ENCODE measurements at places on chromosomes 3 and 15.

GRCh38 chr3:151204530-151205402 is 1.8 kb upstream of the GPR171 start:
- DNase-seq = no peak

DNA sequence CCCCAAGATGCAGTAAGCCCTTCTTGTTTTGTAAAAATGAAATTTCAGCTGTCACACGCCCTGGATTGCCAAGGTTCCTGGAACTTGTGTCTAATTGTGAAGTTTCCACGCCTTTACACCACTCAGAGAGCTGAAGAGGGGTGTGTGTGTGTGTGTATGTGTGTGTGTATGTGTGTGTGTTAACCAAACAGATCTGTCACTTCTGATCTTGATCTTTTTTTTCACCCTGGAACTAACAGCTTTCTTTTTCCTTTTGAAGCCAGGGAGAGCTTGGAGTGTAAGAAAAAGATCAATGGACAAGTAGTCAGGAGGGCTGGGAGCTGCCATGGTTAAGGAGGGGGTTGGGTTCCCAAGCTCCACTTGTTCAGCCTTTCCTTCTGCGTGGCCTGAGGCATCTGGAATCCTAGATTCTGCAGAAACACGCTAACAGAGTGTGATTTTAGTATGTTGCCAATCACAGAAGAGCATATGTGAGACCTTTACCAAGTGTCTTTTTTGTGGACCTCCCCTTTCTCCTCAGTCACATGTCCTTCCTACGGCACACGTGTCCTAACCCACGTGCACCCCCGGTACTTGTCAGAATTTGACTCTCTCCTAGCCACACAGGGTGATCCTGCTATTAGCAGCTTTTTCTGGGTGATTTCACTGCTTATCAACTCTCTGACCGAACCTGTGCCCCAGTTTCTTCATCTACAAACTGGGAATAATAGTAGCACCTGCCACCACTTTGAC is 11.5 kb downstream of the TIMP4 start:
- no peak for DNase-seq

DNA sequence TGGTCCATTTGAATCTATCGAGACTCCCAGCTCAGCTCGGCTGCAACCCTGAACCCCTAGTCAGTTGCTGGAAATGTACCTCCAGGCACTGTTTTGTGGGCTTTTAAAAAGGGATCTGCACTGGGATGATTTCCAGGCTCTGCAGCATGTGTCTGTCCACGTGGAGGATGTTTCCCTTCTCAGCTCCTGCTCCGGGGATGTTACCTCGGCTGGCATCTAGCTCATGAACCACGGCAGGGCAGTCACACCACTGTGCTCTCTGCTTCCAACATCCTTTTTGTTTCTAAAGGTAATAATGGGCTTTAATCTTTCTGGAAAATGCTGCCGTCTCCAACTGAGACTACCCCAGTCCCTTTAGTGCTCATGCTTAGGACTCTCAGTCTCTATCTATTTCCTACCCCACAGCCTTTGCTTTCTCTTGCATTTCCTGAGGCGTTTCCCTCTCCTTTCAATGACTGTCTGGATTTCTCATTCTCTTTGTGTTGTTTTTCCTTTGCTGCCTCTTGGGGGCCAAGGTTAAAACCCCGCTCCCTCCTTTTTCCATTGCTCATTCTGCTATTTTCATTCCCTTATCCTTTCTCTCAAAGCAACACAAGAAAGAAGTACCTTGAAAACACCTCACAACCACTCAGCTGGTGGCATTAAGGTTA is 42.9 kb upstream of the AKAP13 start:
- DNase-seq = no peak

GRCh38 chr15:76730262-76730661 is 174.9 kb downstream of the SCAPER start:
- DNase-seq = no peak

DNA sequence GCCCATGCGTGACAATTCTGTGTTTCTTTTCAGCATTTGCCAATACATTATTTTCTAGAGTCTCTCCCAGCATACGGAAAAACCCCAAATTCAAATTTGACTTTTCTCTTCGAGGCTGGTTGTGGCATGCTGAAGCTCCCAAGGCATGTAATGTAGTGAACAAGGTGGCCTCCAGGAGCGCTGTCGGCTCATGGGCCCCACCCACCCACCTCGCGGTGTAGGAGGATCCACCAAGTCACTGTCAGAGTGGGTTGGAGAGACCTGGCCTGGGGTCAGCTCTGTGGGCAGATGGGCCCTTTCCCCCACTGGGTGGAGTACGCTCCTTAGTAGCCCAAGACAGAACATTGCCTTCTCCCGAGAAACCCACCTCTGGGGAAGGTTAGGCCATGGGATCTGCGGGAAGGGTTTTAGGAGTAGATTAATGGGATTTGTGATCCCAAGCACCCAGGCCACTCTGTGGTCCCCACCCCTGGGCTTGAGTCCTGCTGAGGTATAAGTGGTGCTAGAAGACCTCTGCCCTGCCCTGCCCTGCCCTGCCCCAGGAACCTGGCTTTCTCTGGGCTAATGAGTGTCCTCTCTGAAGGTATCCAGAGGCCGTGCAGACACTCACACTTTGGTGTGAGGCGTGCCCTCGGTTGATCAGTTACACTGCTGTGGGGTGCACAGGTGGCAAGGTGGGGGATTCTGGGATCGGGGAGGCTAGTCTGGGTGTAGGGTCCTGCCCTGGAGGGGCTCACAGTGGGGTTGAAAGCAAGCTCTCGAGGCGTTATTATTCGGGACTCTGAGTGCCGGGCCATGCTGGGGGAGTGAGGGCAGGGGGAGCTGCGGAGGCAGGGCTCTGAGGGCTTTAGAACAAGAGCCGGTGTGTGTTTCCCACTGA is 97.9 kb downstream of the APBA2 start:
- DNase-seq = no peak

DNA sequence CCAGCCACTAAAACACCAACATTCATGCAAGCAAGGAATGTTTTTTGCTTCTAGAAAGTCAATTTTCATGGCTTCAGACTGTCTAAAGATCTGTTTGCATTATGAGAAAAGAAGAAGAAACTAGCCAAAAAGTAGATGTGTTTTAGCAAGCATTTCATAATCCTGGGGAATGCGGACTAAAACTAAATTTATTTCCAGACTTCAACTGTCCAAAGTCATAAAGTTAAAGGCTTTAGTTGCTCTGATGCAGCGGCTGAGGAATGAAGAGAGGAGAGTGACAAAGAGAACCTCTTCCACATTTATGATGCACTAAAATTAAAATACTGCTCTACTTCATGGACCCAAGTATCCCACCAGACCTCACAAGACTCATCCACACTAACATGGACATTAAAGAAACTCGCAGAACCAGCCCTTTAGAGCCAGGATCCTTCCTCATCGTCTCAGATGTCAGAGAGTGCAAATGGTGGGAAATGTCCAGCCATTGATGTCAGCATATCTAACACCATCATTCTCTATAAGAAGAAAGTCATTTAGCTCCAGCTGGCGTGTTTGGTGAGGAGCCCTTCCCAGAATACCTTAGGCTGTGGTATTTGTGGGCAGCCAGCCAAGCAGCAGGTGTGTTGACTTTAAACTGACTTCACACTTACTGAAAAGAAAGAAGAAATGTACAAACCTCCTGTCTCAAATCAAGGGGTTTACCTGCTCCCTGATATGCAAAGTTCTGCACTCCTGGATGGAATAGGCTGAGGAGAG is 17.4 kb downstream of the FYCO1 start:
- DNase-seq = no peak

GRCh38 chr3:34020170-34020569 is 221.7 kb downstream of the PDCD6IP start:
- DNase-seq = no peak

DNA sequence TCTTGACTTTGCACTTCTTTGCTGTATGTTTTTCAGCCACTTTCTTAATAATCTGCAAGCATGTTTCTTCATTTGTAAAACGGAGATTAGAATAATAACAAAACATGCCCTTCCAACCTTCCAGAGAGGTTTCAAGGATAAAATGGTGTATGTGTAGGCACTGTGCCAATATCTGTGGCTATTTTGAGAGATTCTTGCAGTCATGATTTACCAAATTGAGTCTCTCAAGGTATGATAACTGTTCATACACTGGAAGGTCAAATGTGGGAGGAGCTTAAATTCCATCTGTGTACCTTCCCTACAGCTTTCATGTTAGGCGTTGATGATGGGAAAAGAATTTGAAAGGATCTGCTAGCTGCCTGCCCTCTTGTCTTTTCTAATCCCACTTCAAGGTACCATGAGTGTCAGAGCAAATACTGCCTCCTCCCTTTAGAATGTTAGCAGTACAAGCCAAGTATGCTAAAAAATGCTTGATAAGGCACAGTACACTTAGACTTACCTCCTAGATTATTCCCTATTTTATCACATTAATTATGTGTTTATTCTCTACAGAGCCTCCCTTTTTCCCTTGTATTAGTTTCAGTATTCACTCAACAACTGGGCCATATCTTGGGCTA is 78.0 kb upstream of the ST8SIA2 start:
- no peak for DNase-seq

GRCh38 chr15:56251315-56252095 is 7.8 kb upstream of the RFX7 start:
- DNase-seq = no peak

DNA sequence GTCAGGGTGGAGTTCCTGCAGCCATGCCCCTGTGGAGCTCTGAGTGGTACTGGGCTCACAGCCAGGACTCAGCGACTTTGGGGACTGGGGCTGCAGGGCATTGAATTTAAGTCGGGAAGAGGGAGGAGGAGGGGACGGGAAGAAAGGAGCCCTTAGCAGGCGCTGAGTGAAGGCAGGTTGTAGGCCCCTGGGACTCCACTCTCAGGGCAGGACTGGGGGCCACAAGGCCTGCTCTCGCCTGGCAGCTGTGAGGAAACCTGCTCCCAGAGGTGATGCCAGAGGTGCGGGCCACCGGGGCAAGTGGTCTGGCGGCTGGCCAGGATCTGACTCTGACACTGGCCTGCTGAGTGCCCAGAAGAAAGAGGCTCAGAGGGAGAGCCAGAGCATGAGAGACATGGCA is 73.5 kb downstream of the EPHB3 start:
- DNase-seq = no peak

GRCh38 chr3:123194552-123194951 is 7.2 kb upstream of the SEC22A start:
- no peak for DNase-seq

DNA sequence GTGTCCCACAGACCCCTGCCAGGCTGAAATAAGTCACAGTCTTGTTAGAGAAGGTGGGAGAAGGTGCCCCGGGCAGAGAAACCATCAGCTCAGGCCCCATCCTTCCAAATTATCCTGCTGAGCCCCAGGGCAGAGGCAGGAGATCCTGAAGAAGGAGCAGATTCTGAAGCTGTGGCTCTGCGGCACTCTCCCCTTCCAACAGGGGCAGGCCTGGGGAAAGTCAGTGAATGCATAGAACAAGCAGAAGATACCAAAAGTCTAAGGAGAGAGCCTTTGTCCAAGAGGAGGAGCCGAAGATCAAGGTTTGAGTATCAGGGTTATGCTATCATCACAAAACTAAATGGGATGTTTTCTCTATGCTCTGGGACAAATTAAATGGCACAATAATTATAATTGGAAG is 249.3 kb downstream of the XXYLT1 start:
- DNase-seq = no peak

DNA sequence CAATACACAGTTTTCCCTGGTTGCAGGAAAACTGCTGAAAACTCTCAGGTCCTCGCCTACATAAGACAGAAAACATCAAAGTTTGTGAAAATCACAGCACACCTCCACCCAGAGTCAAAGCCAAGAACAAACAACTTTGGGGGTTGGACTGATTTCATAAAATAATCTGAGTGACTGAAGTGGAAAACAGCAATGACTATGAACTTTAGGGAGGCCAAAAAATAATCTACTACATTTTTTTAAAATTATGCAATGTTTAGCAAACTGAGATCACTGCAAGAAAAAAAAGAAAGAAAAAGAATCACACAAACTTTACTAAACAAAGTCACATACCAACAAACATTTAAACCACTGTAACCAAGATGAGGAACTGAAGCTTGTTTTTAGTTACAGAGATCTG is 15.9 kb upstream of the FOXP1 start:
- DNase-seq = no peak

DNA sequence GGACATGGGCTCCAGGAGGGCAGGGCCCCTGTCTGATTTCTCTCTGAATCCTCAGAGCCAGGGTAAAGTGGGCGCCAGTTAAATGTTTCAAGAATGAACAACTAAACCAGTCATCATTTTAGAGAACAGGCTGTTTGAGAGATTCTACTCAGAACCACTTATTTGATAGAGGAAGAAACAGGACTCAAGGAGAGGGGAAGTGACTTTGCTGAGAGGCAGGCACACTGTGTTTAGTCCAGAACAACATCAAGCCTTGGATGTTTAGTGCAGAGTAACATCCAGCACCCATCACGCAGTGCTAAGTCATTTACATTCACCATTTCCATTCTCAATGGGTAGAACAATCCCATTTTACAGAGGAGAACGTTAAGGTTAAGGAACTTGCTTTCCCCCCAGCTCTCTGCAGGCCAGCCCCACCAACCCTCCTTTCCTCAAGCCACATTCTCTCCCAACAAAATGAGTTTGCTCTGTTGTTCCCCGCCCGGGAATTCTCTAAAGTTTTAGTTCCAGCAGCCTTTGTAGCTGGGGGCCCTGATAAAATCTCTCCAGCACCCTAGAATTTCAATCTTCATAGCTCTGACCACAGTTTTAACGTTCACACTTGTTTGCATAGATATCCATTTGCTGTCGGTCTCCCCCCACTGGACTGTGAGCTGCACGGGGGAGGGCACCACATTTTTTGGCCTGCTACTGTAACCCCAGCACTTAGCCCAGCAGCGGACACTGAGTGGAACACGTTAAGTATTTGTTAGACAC is 962 bp downstream of the NMNAT3 start:
- no peak for DNase-seq

- DNase-seq = no peak
Observed at GRCh38 chr3:6928064-6928463, 67.1 kb downstream of the GRM7 start.

GRCh38 chr3:12356996-12357395 is 68.1 kb downstream of the PPARG start:
- DNase-seq = no peak

- no peak for DNase-seq
Observed at GRCh38 chr15:36066757-36067156, 512.7 kb upstream of the CDIN1 start.

DNA sequence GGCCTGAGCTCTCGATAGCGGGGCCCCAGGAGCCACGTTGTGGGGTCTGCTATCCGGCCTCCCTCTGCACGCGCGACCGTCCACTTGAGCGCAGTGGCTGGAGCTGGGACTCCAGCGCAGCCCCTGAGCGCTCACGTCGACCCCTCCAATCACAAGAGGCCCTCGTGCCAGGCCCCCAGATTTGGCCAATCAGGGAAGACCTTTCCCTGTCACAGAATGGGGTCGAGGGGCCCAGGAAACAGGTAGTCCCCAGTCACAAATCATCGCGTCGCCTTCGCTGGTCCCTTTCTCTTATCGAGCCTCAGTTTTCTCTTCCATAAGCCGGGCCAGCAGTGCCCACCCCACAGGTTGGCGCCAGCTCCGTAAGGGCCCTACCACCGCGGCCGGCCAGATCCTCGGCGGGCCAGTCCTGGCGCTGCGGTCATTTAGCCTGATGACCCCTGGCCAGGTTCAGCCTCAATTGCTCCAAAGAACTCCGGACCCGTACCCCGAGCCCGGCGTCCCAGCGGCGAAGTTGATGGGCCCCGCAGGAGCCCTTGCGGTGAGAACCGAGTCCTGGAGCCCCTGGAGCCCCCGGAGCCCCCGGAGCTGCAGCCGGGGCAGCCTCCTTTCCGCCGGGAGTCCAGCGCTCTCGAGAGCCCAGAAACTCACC is 435 bp downstream of the ALDH1L1 start:
- no peak for DNase-seq
